ENCODE measurements at places on chromosomes 16 and 17.

GRCh38 chr17:31674305-31674704 lies 184.7 kb downstream of the COPRS start:
- H3K36me3 ChIP-seq = no peaks in the 10 kb centered on the region
- peaks cover 14% of the 10 kb centered on the region for H3K4me1 ChIP-seq
- no peak overlapping the region for H3K27ac ChIP-seq
- no peak overlapping the region for H3K4me3 ChIP-seq

GRCh38 chr17:65398040-65398787 lies 163.2 kb downstream of the AXIN2 start:
- H3K36me3 ChIP-seq = peaks cover 3% of the 10 kb centered on the region
- no peak overlapping the region for H3K4me3 ChIP-seq
- peaks cover 7% of the 10 kb centered on the region for H3K4me1 ChIP-seq
- no peak for DNase-seq
- peaks cover 2% of the 10 kb centered on the region for H3K27me3 ChIP-seq

DNA sequence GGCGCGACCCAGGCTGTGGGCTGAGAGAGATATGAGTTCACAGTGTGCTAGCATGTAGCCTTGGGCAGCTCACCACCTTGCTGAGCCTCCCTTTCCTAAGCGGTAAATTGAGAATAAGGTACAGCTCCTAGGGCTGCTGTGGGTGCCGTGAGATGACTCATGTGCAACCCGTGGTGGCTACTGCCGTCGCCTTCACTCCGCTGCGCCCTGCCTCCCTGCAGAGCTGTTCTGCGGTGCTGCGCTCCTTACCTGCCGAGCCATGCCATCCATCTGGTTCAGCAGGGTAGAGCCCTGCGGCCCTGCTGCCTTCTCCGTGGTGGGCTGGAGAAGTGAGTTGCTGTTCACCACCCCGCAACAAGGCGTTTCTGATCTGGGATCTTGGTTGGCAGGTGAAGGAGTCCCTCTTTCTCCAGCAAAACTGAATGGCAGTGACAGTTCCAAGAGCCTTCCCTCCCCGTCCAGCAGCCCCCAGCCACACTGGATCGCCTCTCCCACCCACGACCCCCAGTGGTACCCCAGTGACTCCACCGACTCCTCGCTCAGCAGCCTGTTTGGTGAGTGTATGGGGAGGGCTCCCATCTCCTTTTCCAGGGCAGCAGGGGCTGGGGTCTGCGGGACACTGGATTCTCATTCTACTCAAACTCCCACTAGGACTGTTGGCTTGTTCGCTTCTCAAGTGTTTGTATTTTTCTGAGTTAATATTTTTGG lies 9.3 kb upstream of the JPT2 start:
- H3K27me3 ChIP-seq = peaks cover 8% of the 10 kb centered on the region
- H3K4me3 ChIP-seq = peak overlapping the region; percentile 31

- H3K36me3 ChIP-seq = peaks cover 34% of the 10 kb centered on the region
- peaks cover 2% of the 10 kb centered on the region for H3K27me3 ChIP-seq
- H3K27ac ChIP-seq = no peak overlapping the region
- H3K4me1 ChIP-seq = peaks cover 8% of the 10 kb centered on the region
- H3K4me3 ChIP-seq = no peak overlapping the region
- no peak for DNase-seq
Measured at GRCh38 chr17:48064638-48065037, 16.5 kb downstream of the NFE2L1 start.

GRCh38 chr17:72125742-72126141 lies 4.9 kb downstream of the SOX9 start:
- H3K4me3 ChIP-seq = no peak overlapping the region
- H3K27me3 ChIP-seq = peaks cover 2% of the 10 kb centered on the region
- no peak overlapping the region for H3K27ac ChIP-seq
- H3K4me1 ChIP-seq = peaks cover 8% of the 10 kb centered on the region

DNA sequence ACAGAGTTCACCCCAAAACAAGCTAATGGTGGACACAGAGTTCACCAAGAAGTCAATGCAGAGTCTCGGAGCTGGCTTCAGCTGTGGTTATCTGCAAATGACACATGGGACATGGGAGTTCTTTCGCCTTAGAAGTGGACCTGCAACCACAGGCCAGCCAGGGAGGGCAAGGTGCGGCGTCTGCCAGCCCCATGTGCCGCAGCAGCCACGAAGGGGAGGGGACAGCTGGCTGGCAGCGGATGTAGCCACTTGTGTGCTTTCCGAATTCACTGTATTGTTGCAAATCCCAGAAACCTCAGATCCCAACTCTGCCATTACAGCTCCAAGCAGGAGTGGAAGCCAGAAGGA lies 24.8 kb downstream of the LMF1 start:
- peaks cover 51% of the 10 kb centered on the region for H3K36me3 ChIP-seq
- peaks cover 8% of the 10 kb centered on the region for H3K27me3 ChIP-seq
- H3K4me1 ChIP-seq = no peaks in the 10 kb centered on the region
- no peak for DNase-seq
- H3K4me3 ChIP-seq = no peak overlapping the region

- no peak for DNase-seq
- H3K36me3 ChIP-seq = no peaks in the 10 kb centered on the region
- H3K4me3 ChIP-seq = no peak overlapping the region
- peaks cover 5% of the 10 kb centered on the region for H3K4me1 ChIP-seq
- H3K27ac ChIP-seq = no peak overlapping the region
Measured at GRCh38 chr17:13735444-13735843, 133.7 kb upstream of the HS3ST3A1 start.

- H3K36me3 ChIP-seq = no peaks in the 10 kb centered on the region
- H3K4me3 ChIP-seq = no peak overlapping the region
- DNase-seq = no peak
- no peaks in the 10 kb centered on the region for H3K27me3 ChIP-seq
- no peaks in the 10 kb centered on the region for H3K4me1 ChIP-seq
Measured at GRCh38 chr16:82322177-82322576, 152.2 kb upstream of the MPHOSPH6 start.

DNA sequence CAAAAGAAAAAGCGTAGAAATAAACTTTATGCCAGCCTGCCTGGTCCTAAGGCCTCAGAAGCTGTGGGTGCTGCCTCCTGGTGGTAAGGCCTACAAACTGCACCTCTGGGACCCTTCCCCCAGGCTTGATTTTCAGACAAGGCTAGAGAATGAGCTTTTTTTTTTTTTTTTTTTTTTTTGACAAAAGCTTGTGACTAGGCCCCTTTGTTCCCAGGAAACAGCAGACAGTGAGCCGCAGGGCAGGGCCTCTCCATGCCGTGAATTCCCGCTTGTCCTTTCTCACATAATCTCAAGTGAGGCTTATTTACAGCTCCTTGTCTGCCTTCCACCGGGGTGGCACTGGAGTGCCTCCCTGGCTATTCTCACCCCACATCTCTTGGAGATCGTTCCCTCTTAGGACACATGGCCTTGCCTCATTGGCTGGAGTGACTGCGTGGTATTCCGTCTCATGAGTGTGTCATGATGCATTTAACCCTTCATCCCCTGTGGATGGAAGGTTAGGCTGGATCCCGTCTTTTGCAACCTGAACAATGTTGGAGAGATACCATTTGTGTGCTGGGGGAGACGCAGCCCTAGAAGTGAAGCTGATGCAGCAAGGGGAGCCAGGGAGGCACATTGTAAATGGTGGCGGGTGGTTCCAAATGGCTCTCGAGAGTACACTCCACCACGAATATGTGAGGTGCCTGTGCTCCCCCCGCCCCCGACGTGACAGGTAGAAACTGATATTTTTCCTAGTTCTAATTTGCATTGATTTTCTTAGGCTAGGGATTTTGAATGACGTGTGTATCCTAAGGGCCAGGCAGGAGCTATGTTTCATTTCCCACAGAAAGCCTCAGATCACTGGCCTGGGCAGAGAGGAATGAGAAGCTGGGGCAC lies 49.6 kb downstream of the USP22 start:
- peaks cover 8% of the 10 kb centered on the region for H3K27me3 ChIP-seq
- DNase-seq = peak; percentile 81
- peaks cover 4% of the 10 kb centered on the region for H3K4me1 ChIP-seq
- H3K27ac ChIP-seq = peak overlapping the region; percentile 72

DNA sequence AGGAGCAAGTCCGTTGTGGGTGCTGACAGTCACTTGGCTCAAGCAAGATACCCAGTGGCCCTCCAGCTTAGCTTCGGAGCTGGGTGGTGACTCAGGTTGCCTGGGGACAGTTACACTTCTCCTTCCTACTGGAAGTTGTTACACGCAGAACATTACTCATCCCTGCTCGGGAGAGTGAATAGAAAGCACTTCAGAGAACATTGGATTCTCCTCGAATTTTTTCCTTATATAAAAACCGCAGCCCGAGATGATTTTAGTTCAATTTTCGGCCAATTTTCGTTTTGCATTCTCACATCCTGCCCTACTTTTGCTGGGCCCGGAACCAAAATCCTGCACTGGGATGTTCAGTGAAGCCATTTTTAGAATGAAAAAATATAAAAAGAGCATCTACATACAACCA lies 99.7 kb downstream of the ELAC2 start:
- DNase-seq = no peak
- H3K36me3 ChIP-seq = peaks cover 5% of the 10 kb centered on the region
- peaks cover 2% of the 10 kb centered on the region for H3K27me3 ChIP-seq

DNA sequence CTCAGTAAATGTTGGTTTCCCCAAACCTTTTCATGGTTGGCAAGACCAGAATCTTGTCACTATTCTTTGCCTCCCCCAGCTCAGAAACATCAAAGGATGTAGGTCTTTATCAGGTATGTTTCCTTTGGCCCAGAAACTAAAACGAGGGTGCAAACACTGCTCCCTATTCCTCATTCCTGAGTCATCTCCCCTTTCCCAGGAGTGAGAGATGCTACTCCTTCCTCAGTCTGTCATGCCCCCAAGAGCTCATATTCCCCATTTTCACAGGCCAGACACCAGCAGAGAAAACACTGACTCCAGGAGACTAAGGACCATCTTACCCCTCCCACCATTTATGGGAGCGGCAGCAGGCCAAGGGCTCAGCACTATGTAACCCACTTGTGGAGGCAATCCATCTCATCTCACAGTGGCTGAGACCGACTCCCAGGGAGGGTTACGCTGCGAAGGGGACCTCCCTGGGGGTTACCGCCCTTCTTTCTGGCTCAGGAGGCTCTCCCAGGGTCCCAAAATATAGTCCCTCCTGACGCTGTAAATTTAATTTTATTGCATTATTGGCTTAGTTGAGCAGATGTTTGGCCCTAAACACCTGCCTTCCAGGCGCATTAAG lies 1.5 kb downstream of the GEMIN4 start:
- H3K4me3 ChIP-seq = peak overlapping the region; percentile 95
- H3K27me3 ChIP-seq = peaks cover 15% of the 10 kb centered on the region
- no peak for DNase-seq
- H3K27ac ChIP-seq = no peak overlapping the region

DNA sequence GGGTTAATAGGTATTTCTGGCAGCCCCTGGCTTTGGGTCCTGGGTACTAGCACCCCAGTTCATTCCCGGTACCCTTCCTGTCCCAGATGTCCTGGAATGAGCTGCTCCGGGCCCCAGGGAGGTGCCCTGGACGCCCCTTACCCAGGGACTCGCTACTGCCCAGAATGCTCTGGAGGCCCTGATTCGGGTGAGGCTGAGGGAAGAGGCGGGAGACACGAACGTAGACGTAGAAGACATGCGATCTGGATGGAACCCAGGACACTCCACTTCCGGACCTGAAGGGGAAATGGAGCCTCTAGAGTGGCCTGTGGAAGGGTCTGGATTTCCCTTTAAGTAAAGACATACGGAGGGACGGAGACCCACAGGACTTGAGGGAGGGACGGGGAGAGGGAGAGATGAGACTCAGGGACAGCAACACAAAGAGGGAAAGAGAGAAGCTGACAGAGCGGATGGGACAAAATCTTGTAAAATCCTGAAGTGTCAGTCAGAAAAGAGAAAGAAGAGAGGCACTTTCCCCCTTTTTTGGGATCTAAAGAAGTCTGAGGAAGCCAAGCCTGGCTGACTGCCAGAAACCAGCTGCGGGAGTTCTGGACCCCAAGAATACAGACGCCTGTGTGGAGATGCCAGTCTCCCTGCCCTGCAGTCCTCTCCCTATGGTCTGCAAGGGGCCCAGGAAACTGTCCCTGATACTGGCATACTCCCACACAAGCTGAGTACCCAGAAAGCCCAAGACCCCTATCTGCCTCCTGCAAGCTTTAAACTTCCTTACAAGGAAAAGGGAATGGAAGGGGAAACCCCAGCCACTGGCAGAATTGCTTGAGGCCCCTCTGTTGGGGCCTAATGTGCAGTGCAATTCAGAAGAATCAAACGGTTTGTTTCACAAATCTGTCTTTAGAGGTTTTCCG lies 1.0 kb upstream of the HOXB13 start:
- H3K27me3 ChIP-seq = peaks cover 45% of the 10 kb centered on the region
- no peaks in the 10 kb centered on the region for H3K36me3 ChIP-seq
- H3K4me1 ChIP-seq = peaks cover 20% of the 10 kb centered on the region
- H3K4me3 ChIP-seq = no peak overlapping the region

DNA sequence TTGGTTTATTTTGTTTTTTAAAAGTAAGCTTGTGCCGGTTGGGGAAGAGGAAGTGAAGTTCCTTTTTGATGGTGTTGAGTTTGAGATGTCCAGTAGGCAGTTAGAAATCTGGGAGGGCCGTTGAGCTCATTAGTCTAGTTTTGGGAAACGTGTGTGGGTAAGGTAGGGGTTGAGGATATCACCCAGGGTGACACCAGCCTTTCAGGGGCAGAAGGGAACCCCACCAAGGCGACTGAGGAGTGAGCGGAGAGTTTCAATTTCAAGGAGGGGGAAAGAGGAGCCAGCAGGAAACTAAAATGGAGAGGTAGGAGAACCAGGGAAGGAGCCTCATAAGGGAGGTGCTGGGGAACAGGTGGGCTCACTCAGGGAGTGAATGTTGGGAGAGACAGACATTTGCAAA lies 22.7 kb downstream of the HAPSTR1 start:
- no peak overlapping the region for H3K4me3 ChIP-seq
- peaks cover 15% of the 10 kb centered on the region for H3K36me3 ChIP-seq
- H3K27me3 ChIP-seq = no peaks in the 10 kb centered on the region
- peak overlapping the region; percentile 73 for H3K27ac ChIP-seq

DNA sequence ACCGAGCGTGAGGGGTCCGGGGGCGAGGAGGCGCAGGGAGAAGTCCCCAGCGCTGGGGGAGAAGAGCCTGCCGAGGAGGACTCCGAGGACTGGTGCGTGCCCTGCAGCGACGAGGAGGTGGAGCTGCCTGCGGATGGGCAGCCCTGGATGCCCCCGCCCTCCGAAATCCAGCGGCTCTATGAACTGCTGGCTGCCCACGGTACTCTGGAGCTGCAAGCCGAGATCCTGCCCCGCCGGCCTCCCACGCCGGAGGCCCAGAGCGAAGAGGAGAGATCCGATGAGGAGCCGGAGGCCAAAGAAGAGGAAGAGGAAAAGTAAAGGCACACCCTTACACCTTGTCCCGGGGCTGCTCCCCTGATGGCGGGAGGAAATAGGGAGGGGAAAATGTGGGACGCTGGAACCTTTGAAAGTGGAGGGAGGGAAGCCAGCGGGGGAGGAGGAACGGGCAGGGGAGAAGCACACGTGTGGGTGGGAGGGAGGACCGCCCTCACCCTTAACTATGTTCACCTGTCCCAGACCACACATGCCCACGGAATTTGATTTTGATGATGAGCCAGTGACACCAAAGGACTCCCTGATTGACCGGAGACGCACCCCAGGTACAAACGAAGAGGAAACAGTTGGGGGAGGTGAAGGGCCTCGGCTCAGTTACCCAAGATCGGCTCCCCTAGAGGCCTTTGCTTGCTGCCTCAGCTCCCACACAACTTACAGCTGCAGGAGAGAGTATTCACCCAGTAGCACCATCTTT lies 916 bp downstream of the PAGR1 start:
- peaks cover 49% of the 10 kb centered on the region for H3K4me1 ChIP-seq
- DNase-seq = peak; percentile 48
- peaks cover 20% of the 10 kb centered on the region for H3K36me3 ChIP-seq
- H3K4me3 ChIP-seq = peak overlapping the region; percentile 92

GRCh38 chr17:31842195-31843069 lies 16.6 kb downstream of the COPRS start:
- H3K27me3 ChIP-seq = no peaks in the 10 kb centered on the region
- no peaks in the 10 kb centered on the region for H3K36me3 ChIP-seq
- H3K4me3 ChIP-seq = no peak overlapping the region
- no peak overlapping the region for H3K27ac ChIP-seq
